Pancreas (tissue), 10 donors: ENCODE measurements at places on chromosomes 4 and X. TPM values are rescaled to one million over a fixed set of nuclear protein-coding genes. Genes with fewer than 3 reads are reported as not detected.

PF4V1 gene
- not detected for total RNA-seq

SEPTIN11 gene
- total RNA-seq: 29.7 TPM

GPR119 gene
- 0.19 TPM for total RNA-seq

ERAS gene
- not detected for total RNA-seq

DNA sequence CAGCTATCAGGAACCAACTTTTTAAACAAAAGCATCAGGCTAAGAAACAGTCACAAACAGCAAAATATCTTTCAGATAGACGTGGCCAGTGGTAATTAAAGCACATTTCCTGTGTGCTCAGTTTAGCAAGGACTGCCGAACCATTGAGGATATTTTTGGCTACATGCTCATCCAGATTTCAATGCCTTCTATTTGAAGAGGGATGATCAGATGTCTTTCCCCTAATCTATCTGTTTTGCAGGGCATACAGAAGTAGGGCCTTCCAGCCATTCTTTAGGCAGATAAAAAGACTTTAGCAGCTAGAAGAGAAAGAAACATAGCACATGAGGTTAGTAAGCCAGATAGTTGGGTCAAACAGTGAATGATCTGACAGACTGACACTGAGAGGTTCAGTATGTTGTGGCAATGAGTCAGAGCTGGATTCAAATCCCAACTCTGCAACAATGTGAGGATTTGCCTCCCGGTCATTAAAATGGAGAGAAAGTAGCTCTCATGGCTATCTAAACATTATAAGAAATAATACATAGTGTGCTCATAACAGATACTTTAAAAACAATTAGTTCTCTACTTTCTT is 100.0 kb upstream of the PRKG2 start:
- no peak for DNase-seq

DNA sequence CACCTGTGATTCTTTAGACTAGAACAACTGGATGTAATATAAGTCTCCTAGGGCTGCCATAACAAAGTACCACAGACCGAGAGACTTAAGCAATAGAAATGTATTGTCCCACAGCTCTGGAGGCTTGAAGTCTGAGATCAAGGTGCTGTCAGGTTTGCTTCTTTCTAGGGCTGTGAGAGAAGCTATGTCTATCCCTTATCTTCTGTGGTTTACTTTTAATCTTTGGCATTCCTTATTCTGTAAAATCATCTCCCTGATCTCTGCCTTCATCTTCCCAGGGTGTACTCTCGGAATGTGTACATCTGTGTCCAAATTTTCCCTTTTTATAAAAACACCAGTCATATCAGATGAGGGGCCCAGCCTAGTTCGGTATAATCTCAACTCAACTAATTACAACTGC is 10.3 kb upstream of the HOPX start:
- DNase-seq: no peak

DNA sequence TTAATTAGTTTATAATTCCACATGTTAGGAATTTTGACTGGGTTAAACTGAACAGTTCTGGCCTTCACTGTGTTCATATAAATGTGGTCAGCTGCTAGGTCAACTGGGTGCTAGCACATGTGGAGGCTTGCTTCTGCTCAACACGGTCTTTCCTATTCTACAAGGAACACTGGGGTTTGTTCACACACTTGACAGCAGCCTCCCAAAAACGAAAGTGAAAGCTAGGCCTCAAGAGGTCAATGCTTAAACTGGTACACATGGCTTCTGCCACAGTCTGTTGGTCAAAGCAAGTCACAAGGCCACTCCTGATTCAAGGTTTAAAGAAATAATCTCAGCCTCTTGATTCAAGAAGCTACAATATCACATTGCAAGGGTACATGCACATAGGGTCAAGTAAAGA is 126.5 kb downstream of the QDPR start:
- DNase-seq: no peak

DNA sequence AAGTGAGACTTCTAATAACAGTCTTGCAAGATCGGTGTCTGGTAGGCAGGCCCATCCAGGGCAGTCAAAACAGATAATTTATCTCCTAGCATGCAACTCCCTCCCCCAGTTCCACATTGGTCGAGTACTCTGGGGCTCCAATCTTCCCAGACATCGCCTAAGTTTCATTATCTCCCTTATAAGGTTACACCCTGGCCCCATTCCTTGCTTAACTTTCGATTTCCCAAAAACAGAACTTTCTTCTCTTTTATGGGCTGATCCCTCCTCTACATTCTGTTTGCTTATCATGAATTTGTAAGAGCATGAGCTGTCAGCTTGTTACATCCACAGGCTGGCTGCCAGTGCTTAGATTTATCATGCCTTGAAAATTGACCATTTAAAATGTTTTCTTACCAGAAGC is 471.3 kb downstream of the TECRL start:
- no peak for DNase-seq

GRCh38 chr4:156238171-156238570 is 284.5 kb upstream of the CTSO start:
- no peak for DNase-seq
